ENCODE measurements at places on chromosomes 7 and 10.

DNA sequence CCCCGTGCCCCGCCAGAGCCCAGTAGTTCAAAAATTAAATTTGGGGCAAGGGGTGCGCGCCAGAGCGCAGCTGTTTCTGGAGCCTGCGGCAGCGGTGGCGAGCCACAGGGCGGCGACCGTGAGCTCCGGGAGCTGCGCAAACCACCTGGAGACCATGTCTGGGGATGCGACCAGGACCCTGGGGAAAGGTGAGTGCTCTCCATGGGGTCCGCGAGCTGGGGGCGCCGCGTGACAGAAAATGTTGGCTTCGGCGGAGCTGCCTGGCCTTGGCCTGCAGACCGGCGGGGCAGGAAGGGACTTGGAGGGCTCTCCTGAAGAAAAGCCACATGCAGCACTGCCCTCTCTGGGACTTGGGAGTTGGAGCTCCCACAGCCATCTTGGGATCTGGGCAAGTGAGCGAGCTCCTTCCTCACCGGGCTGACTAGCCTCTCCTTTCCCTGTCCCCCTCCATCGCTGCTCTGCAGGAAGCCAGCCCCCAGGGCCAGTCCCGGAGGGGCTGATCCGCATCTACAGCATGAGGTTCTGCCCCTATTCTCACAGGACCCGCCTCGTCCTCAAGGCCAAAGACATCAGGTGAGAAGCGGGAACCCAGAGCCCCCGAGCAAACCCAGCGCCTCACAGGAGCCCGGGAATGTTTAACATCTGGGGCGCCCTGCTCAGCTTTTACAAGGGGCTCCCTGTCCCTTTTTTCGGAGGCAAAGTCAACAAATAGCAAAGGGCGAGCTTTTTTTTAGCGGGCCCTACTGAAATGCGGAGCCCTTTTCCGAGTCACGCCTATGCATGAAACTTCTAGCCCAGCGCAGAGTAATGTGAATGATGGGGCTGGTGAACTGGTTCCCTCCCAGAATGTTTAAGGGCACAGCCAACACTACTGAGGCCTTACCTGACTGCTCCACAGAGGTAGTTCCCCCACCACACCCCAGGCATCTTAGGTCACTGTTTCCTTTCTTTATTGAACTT is 6.1 kb downstream of the GSTO2 start:
- peak; percentile 78 for DNase-seq

DNA sequence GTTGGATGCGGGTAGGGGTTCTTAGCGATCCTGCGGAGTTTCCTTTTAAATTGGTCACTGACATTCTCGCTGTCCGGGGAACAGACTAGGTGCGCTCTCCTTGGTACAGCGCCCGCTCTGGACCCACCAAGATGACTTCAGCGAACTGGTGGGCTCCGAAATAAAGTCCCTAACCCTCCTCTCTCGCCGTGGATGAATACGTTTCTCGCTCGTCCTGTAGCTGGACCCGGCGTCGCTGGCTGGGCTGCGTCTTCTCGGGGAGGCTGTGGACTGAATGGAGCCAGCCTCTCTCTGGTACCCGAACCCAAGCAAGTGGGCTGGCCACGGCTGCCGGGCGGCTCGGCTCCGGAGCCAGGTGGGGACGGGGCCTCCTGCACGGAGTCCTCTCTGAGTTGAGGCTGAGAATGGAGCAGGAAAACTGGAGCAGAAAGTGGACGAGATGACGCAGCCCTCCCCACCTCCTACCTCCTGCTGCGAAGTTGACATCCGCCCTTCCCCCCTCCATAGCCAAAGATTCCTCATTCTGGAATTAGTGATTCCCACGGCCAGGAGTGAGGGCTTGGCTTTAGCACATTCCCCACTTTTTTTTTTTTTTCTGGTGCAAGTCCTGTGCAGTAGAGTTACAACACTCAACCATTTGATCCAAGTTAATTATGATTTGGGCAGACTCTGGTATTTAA is 1.5 kb downstream of the UNC5B start:
- peak; percentile 73 for DNase-seq

DNA sequence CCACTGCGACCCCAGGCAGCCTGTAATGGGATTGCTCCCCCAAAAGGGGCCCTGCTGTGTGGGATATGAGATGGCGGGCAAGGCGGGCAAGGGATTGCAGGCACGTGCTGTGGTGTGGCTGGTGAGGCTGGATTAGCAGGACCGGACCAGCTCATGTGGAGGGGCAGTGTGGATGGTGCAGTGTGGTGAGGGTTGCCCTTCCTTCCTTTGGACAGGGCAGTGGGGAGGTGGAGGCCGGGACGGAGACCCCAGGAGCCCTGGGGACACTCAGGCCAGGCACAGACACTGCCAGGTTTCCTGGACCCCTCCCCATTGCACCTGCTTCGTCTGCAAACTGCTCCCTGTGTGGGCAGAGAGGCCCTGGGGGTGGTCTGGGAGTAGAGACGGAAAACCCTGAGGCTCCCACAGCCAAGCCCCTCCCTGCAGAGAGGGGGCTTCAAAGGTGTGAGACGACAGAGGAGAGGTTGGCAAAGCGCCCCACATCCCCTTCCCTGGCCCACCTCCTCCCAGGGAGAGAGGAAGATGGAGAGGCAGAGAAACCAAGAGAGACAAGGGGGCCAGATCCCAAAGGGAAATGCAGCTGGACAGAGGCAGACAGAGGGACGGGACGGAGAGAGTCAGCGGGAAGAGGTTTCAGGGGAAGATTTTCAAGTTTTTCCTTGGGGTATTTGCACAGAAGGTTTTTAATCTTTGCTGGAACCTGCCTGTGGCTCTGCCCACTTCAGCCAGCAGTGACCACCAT is 89.2 kb downstream of the MICALL2 start:
- DNase-seq: no peak

- DNase-seq: no peak
Observed at GRCh38 chr7:157575777-157576176, 239.0 kb downstream of the DNAJB6 start.

DNA sequence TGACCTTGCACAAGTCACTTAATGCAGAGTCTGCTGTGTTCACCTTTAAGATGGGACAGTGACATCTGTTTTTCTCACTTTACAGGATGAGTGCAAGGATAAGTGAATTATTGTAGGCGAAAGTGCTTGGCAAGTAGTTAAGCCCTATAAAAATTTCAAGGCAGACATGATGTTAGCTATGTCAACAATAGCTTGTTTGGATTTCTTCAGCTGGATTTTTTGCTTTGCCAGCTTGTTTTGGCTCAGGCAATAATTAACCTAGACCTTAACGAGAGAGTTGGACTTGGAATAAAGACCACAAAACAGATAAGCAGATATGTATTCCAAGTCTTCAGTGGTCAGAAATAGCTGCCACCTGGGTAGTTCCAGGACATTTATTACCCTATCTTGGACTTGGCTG is 255.2 kb downstream of the ARL4A start:
- no peak for DNase-seq

DNA sequence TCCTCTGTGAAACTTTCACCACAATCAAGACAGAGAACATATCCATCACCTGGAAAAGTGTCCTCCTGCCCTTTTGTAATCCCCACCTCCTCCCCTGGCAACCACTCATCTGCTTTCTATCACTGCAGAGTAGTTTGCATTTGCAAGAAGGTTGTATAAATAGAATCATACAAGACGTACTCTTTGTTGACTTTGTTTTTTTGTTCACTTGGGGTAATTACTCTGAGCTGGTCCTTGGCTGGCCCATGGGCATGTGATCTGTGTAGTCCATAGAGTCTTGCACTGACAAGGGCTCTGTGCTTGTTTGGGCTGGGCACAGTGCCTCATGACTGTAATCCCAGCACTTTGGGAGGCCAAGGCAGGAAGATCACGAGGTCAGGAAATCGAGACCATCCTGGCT is 7.8 kb upstream of the HACD1 start:
- DNase-seq: no peak

- no peak for DNase-seq
Observed at GRCh38 chr10:44030132-44030531, 354.8 kb downstream of the CXCL12 start.
